Stimulated activated CD8-positive, alpha-beta memory T cell treated with anti-CD3 and anti-CD28 coated beads, Interleukin-12 subunit alpha, Interleukin-12 subunit beta, amount 100 ng/mL, for 4 hours (primary cell): ENCODE measurements at places on chromosomes 5 and 9.

DNA sequence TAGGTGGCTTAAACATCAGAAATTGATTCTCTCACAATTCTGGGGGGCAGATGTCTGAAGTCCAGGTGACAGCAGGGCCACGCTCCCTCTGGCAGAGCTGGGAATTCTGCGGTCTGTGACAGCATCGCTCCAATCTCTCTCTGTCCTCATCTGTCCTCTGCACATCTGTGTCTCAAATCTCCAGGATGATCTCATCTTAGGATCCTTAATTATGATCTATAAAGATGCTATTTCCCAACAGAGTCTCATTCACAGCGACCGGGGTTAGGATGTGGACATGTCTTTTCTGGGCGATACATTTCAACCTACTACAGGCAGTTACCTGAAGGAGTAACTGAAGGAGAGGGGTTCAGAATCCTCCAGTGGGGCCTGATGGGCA lies 31.4 kb downstream of the ANKRD33B start:
- no peak for DNase-seq

DNA sequence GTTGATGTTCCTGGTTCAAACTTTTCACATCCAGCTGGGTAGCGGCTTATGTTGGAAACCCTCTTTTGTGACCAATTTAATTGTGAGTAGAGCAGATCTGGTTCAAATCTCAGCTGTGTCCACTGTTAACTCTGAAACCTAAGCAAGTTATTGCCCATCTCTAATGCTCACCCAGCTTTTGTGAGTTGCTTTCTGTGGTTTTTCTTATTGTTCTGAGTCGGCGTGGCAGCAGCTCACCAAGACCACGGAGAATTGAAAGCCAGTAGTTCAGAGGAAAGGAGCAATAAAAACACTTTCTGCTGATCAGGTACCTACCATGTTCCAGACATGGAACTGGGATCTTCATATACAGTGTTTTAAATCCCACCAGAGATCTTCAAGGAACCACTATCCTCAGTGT lies 114.4 kb downstream of the DOCK2 start:
- no peak for DNase-seq

- no peak for DNase-seq
Measured at GRCh38 chr9:87885484-87886189, 3.0 kb downstream of the SPATA31E1 start.

GRCh38 chr5:4817767-4818166 lies 322.4 kb upstream of the ADAMTS16 start:
- no peak for DNase-seq

- no peak for DNase-seq
Measured at GRCh38 chr9:136630662-136630992, 32.1 kb upstream of the EGFL7 start.

GRCh38 chr5:102411-103043 lies 10.6 kb downstream of the PLEKHG4B start:
- DNase-seq, result no peak

- DNase-seq, result no peak
Measured at GRCh38 chr9:81850724-81851123, 77.5 kb upstream of the SPATA31D4 start.

- DNase-seq, result no peak
Measured at GRCh38 chr5:142618130-142618523, 67.8 kb downstream of the FGF1 start.

DNA sequence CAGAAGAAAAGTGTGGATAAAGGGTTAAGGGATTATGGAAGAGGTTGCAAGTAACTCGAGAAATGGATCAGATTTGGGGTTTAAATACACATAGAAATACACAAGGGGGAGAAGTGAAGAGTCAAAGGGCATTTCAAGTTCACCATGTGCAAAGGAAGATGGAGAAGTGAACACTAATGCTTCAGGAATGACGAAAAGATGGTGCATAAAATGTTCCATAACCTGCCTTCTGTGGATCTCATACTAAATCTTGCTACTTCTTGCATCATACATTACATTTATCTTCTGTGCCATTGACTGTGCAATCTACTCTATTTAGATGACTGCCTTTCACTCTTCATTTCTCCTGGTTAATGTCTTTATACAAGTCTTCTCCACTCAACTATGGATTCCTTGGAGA lies 5.7 kb upstream of the SMC2 start:
- DNase-seq, result no peak

DNA sequence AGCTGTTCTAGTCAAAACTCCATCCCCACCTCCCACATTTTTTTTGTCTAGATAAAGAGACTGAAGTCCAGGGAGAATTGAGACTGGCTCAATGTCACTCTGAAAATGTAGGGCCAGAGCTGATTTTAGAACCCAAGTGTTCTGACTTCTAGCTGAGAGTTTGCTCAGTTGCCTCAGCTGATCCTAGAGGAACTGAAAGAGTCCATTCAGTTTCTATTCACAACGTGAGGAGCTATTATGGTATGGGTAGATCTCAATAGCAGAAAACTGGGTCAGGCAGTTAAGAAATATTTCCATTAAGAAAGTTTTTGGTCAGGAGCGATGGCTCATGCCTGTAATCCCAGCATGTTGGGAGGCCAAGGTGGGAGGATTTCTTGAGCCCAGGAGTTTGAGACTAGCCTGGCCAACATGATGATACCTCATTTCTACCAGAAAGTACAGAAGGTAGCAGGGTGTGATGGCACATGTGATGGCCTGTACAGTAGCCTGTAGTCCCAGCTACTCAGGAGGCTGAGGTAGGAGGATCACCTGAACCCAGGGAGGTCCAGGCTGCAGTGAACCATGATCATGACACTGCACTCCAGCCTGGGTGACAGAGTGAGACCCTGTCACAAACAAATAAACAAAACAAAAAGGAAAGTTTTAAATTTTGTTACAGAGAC lies 61.7 kb downstream of the GLRA1 start:
- no peak for DNase-seq

DNA sequence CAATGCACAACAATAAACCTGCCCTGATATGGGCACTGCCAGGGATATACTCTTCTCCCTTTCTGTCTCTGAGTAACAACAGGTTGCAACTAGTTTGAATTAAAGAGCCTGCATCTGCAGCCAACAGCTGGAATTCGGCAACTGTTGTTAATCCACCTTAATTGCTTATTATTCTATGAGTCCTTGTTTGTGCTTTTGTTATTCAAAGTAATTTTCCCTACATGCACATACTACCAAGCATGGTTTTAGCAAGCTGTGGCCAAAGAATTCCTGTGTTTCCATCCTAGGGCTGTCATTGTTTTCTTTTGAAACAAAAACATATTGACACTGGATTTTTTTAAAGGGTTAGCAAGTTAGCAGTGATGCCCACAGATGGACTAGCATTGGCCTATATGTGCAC lies 171.5 kb downstream of the EFNA5 start:
- DNase-seq, result no peak

GRCh38 chr5:150069672-150070627 lies 16.4 kb downstream of the CSF1R start:
- DNase-seq, result no peak

GRCh38 chr9:110410961-110411360 lies 73.3 kb upstream of the TXNDC8 start:
- DNase-seq, result no peak

- no peak for DNase-seq
Measured at GRCh38 chr5:56669534-56670483, 145.5 kb upstream of the MAP3K1 start.

DNA sequence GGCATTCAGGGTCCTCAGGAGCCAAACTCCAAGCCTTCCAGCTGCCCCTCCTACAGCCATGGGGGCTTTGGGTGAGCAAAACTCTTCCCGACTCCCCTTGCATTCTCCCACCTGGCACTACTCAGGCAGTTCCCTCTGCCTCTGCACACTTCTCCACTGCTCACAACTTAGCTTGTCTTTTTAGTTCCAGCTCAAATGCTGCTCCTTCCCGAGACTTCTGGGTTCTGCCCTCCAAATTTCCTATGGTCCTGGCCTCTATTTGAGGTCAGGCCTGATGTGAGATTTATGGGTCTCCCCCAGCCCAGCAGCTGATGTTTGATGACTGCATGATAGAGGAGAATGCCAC lies 5.7 kb upstream of the SLC25A48 start:
- DNase-seq, result no peak

GRCh38 chr5:127313847-127314473 lies 23.4 kb downstream of the MEGF10 start:
- peak; percentile 19 for DNase-seq

DNA sequence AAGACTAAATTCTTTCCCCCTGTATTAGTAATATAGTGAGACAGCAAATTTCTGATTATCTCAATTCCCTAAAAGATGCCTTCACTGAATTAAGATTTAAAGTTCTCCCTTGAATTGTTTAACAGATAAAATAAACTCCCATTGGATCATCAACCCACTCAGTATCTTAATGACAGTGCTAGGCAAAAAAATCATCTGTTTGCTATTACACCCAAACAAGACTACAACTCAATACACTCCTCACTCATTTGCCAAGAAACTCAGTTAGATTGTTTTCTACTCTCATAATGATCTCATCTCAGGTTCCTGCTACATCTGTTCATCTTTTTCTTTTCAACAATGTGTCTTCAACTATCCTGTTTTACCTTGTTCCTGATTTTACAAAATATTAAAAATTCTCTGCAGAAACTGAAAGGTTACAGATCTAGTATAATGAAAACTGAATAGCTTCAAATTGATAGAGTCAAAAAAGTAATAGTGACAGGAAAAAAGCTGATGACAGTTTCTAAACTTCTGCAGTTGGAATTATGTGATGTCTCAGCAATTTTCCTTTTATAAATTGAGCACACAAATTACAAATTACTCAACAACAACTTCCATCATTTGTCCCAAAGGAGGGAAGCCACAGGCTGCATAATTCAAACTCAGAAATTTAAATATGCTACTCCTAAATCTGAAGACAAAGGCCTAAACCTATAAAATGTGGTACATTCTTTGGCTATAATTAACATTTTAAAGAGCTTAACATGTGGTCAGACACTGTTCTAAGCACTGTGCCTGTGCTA lies 39.4 kb downstream of the HOMER1 start:
- no peak for DNase-seq

DNA sequence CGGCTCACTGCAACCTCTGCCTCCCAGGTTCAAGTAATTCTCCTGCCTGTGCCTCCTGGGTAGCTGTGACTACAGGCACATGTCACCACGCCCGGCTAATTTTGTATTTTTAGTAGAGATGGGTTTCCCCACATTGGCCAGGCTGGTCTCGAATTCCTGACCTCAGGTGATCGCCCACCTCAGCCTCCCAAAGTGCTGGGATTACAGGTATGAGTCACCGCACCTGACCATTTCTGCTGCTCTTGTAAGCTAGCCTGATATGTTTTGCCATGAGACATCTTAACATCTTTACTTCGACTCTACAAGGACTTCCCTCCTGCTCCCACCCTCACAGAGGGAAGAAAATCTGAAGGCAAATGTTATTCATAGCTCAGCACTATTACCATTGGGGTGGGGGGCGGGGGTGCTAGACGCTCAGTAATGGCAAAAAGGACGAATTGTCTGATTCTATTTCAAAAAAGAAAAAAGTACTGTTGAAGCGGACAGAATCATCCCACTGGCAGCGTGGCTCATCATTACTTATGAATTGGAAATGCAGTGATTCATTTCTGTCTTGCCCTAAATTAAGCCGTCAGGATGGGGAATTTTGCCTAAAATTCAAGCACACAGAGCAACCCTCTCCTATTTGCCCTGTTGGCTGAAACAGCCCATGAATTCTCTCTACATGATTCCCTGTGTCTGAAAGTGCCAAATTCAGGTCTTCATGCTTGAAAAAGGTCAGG lies 46.4 kb upstream of the WWC1 start:
- no peak for DNase-seq

DNA sequence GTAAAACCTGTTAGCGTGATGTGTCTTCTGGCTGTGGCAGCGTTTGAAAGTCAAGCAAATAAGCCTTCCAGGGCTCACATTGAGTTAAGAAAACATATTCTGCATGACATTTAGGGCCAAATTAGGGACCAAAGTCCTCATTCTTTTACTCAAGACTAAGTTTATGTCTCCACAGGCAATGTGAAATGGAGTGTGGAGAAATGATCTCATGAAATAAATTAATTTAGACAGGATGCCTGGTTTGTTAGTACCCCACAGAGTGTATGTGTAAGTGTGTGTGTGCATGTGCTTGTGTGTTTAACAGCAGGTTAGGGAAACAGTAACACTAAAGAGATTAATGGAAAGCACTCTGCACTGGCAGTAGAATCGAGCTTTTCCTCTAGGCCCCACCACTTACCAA lies 82.9 kb upstream of the SNX2 start:
- no peak for DNase-seq

- no peak for DNase-seq
Measured at GRCh38 chr5:169832845-169833244, 147.4 kb downstream of the INSYN2B start.

DNA sequence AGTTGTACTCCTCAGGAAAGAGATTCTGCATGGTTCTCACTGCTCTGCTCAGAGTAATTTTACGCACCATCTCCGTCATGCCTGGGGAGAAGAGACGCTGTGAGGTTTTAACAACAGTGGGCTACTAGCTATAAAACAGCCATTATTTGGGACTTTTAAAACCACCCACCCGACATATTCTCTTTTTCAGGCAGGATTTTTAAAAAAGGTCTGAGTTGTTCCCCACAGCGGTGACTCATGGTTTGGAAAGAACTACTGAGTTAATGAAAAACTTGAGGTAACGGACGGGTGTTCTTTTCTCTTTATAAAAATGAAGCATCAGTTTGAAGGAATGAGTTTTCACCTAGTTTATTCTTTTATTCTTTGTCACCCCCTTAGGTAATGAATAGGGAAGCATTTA lies 61.3 kb downstream of the TTLL11 start:
- no peak for DNase-seq

DNA sequence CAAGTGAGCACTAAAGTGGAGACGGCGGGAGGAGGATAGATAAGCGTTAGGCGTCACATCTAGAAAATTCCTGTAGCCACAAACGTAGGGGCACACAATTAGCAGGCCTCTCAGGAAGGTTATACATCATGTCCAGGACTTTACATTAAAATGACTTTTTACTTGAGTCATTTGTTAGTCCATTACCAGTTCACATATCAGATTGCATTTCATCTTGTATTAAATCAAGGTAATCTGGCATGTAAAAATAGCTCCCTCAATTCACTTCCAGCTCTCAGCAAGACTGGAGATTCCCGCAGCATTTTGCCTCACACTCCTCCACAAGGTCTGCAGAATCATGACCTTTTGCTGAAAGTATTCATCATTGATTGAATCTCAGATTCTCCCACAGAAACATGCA lies 118.8 kb downstream of the PRDM6 start:
- no peak for DNase-seq

DNA sequence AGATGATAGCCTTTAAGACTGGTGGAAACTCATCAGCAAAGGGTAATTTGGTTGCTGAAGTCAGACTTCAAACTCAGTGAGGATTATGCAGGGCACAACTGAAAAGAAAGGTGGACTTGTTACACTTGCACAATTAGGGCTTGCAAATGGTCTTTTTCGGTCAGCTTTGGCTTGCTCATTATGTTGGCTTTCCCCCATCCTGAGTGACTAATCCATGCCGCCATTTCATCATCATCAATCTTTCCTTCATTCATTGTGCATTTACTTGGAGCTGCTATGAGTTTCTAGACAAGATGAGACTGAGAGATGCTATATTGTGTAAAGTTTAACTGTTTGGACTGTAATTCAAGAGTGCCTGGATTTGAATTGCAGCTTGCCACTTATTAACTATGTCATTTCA lies 134.8 kb upstream of the PPP1R2B start:
- DNase-seq, result no peak
